ENCODE measurements at places on chromosomes 5 and 9. TPM values are rescaled to one million over a fixed set of nuclear protein-coding genes. Genes with fewer than 3 reads are reported as not detected.
A peak's percentile ranks its signal among the peaks of the same experiment; 100 is the strongest.

Gene CCL27
- total RNA-seq: not detected

Gene KCNV2
- not detected for total RNA-seq

Gene TSSK1B
- total RNA-seq: 0.30 TPM

Gene NUTM2G
- total RNA-seq: not detected

Gene SPINK6
- total RNA-seq: not detected

Gene WNT8A
- total RNA-seq: not detected

Gene TNC
- total RNA-seq: 46.3 TPM

Gene CYSRT1
- total RNA-seq: 0.44 TPM

Gene PRR16
- 4.7 TPM for total RNA-seq

Gene GALNT12
- 89.1 TPM for total RNA-seq

Gene C9orf153
- total RNA-seq: not detected

GRCh38 chr9:124766815-124767554, 4.1 kb downstream of the NR6A1 start:
- no peak for DNase-seq

- no peak for DNase-seq
Measured at GRCh38 chr5:172529896-172530295, 75.6 kb upstream of the SH3PXD2B start.

GRCh38 chr9:129714511-129715061, 38.3 kb downstream of the PTGES start:
- no peak for DNase-seq

GRCh38 chr5:162107591-162107990, 40.0 kb downstream of the GABRG2 start:
- no peak for DNase-seq

GRCh38 chr5:158423623-158424200, 564.8 kb upstream of the CLINT1 start:
- DNase-seq: no peak

DNA sequence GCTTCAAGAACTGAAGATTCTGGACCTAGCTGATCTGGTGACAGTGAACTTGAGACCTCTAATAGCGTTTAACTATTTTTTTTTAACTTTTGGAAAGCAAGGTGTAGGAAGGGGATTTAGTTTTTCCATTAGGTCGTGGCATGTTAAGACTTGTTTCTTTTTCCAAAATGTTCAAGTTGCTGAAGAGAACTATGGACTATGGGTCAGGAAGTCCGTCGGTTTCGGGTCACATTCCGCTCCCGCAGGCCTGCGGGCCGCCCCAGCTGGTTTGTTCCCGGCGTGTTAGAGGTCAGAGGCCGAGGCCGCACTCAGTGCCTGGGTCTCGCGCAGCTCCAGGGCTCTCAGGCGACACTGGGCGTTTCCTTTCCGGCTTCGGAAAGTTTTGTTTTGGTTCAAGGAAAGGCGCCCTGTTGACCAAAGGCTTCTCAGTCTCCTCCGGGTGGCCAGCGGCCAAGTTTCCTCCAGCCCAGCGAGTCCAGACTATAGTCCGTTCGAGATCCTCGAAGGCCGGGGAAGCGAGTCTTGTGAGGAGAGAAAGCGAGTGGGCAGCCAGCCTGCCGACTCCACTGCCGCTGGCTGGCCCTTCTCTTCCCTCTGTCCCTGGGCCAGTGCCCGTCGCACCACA, 586 bp upstream of the FCHO2 start:
- DNase-seq: peak; percentile 91

DNA sequence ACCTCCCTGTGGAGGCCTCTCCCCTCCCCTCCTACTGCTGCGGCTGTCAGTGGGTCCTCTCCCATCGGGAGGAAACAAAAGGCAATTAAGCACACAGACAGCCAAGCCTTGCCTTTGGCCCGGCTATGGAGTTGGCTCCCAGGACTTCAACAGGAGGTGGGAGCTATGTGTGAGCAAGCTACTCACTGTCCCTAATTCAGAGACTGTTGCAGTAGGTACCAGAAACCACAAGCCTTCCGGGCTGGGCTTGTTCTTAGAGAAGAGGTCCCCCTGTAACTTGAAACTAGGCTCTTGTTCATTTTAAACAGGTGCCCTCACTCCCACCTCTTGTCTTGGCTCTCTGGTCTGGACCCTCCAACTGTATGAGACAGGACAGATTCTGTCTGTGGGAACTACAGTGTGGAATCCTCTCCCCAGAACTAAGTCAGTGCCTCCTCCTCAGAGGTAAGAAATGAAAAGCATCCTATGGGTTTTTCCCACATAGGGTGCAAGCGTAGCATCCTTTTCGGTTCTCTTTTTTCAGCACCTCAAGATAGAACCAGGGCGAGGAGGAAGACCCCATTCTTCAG, 561.1 kb downstream of the EBF1 start:
- no peak for DNase-seq

DNA sequence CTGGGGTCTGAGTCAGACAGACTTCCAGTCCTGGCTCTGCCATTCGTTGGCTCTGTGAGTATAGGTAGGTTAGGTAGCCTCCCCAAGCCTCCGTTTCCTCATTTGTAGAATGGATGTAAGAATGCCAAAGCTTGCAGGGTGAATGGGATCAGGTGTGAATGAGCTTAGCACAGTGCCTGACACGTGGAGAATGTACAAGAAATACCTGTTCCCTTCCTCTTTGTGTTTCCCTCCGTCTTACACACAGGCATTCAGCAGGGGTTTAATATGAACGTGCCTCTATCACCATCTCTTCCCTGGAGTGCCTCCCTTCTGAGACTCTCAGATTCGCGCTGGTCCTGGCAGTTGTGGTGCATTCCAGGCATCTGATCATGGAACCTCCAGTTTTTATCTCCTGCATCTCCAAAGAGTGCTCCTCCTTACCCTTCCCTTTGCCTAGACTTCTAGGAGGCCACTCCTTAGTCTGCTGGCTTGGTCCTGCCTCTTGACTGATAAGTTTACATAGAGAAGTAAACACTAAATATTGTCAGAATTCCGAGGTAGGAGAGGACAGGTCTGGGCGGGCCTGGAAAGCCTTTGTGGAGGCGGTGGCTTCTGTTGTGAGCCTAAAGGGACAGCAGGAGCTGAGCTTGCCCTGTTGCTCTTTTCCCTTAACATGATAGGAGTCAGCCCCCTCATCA, 199.4 kb downstream of the AOPEP start:
- no peak for DNase-seq

- no peak for DNase-seq
Measured at GRCh38 chr5:147554261-147554817, 44.5 kb upstream of the DPYSL3 start.

DNA sequence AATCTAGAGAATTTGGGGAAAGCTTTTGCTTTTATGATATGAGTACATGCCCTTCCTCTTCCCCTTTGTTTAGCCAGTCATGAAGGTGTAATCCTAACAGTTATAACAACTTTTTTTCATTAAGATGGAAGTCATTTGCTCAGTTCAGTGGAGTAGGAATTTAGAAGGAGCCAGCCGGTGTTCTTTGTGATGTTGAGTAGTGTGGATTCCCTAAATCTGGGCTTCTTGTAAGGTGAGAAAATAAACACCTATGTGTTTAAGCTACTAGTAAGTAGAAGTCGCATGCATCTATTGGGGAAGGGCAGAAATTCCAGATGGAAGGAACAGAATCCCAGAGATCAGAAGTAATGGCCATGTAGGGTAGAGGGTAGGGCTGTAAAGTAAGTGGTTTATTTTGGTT, 13.6 kb upstream of the CNTLN start:
- no peak for DNase-seq

DNA sequence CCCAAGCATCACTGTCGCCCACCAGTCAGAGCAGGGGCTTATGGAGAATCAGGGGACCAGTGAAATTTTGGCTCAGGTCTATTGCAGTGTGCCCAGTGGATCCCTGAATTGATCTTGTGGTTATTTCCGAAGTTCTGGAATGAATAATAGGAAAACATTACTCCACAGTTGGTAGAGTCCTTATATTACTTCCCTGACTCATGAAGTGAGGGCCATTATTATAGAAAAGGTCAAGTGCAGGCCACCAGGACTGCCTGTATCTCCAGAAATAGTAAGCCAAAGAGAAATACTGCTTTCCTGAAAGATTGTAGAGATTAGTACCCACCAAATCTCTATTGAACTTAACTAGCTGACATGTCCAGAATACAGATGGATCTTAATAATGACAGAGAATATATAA, 335.0 kb downstream of the NPR3 start:
- no peak for DNase-seq

DNA sequence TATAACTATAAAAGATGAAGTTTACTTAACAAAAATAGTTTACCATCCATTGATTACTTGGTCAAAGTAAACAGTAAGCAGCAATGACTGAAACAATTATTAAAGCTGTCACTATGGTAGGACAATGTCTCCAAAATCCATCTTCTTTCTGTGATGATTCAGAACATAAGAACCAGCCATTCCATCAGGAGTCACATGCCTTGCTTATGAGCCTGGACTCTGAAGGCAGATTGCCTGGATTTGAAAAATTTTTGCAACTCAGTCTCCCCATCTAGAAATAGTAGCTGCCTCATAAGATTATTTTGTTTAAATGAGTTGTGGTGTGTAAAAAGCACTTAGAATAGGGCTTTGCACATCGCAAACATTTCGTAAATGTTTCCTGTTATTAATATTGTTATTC, 136.2 kb downstream of the LIFR start:
- no peak for DNase-seq

- no peak for DNase-seq
Measured at GRCh38 chr9:21611891-21612290, 129.8 kb upstream of the IFNE start.

DNA sequence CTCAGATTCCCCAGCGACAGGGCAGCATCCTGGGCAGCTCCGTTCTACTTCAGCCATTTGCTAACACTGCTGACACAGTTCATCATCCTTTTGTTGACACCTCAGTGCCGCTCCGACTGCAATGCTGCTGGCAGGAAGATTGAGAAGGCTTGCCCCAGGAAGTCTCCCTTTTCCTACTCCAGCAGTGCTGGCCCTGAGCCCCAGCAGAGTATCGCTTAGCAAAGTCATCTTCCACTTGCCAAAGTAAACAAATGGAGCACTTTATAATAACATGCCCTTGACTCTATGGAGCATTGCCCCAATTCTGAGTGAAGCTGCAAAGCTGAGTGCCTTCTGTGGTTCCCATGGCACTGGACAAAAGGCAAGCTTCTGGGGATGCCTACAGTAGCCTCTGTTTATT, 32.2 kb downstream of the PRLR start:
- peak; percentile 80 for DNase-seq

DNA sequence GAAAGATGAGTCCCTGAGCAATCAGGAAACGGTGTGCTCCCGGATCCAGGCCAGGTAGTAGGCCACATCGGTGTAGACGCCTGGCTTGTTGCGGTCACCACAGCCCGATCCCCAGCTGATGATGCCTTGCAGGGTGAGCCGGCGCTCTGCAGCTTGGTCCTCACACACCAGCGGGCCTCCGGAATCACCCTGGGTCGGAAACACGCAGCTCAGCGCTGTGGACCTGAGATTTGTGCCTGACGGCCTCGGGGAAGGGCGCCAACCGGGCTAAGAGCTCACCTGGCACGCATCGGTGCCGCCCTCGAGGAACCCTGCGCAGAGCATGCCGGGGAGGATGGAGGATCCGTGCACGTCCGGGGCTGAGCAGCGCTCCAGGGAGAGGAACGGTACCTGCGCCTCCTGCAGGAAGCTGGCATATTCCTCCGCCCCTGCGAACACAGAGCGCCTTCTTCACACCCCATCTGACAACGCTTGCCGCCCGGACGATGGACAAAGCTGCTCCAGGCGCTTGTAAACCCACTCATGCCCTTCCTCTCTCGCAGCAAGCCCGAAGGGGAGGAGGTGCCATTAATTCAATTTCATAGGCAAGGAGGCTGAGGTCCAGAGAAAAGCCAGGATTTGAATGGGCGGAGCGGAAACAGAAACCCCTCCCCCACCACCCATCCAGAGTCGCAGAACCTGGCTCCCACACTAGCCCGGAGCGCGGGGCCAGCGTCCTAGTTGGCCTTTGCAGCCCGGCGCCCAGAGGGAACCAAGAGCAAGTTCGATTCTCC, 2.0 kb upstream of the PFN3 start:
- DNase-seq: peak; percentile 77

DNA sequence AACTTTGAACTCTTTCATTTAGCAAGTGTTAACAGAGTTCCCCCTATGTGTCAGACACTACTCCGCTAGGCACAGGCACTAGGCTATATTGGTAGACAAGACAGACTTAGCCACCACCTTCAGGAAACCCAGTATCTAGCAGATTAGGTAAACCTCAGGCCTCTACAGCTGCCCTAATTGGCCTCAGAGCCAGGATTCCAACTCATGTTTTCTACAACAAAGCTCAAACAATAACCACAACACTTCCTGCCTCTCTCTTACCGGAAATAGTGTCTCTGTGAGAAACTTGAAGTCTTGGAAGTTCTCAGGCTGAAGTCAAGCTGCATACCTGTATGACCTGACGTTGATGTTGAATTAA, 116.6 kb upstream of the SLC44A1 start:
- no peak for DNase-seq

GRCh38 chr5:155094455-155094854, 80.9 kb downstream of the KIF4B start:
- DNase-seq: no peak

GRCh38 chr5:9653811-9654210, 23.7 kb upstream of the TAS2R1 start:
- DNase-seq: no peak

- no peak for DNase-seq
Measured at GRCh38 chr5:81729276-81729675, 21.6 kb downstream of the SSBP2 start.

DNA sequence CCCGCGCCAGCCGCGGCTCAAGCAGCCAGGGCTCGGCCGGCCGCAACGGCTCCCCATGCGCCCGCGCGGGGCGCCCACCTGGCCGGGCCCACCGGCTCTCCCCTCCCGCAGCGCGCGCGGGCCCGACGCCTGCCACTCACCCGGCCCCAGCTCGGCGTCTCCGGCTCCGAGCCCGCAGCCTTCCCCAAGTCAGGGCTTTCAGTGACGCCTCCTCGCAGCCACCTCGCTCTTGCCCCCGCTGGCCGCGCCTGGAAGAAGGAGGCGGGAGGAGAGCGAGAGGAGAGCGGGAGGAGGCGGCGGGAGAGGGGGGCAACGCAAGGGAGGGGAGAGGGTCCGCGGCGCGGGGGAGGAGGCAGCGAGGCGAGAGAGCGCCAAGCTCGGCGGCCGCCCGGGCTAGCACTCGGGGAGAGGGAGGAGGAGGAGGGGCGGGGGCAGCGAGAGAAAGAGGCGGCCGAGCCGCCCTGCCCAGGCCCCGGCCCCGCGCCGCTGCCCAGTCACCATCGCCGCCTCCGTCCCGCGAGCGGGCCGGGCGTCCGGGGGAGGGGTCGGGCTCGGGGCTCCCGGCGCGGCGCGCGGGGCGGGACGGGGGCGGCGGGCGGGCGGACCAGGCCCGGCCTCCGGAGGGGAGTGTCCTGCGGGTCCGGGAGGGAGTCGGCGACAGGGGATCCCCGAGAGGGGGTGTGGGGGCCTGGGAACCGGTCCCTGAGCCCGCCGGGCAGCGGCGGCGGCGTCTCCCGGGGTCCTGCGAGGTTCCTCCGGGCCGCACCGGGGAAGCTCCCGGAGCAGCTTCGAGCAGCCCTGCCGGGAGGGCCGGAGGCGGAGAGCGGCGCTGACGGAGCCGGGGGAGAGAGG, at the start of gene LHFPL2:
Gene LHFPL2, minus strand, starts transcription at position 414 of the 852 bp plus-strand sequence. CDS start 138,559 bp downstream, outside the sequence.
- DNase-seq: peak; percentile 94

- DNase-seq: no peak
Measured at GRCh38 chr5:159440235-159440634, 109.9 kb upstream of the IL12B start.

GRCh38 chr9:135914921-135915320, 7.6 kb upstream of the CAMSAP1 start:
- DNase-seq: no peak

Measured in upper lobe of left lung (tissue), 6 donors.